Endodermal cell (in vitro differentiated cells): ENCODE measurements at places on chromosomes 16 and 17. TPM values are rescaled to one million over a fixed set of nuclear protein-coding genes. Genes with fewer than 3 reads are reported as not detected.
A peak's percentile ranks its signal among the peaks of the same experiment; 100 is the strongest.

GRCh38 chr16:56777001-56777400, 47.1 kb downstream of the NUP93 start:
- H3K36me3 ChIP-seq = no peaks in the 10 kb centered on the region
- no peak for DNase-seq
- H3K27ac ChIP-seq = no peak overlapping the region
- no peaks in the 10 kb centered on the region for H3K27me3 ChIP-seq

DNA sequence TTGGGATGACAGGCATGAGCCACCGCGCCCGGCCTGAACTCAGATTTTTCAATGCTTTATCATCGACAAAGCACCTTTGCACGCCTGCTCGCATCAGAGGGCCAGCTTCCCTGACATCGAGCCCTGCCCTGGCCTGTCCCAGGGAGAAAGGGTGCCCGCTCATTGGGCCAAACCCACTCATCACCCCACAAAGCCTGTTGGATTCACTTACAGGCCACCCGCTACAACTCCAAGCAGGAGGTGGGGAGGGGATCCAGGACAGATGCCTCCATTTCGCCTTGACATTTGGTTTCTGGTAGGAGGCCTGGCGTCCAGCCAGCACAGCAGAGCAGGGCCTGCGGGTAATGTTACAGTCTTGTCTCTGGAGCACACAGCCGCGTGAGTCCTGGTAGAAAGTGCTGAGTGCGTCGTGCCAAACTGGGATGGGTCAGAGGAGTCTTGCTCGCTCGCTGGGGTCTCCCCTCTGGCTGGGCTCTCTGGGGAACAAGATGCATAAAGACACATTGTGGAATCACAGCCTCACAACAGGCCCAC, 19.8 kb downstream of the SMTNL2 start:
- no peak overlapping the region for H3K4me3 ChIP-seq
- no peaks in the 10 kb centered on the region for H3K27me3 ChIP-seq
- H3K4me1 ChIP-seq = peaks cover 11% of the 10 kb centered on the region
- H3K27ac ChIP-seq = no peak overlapping the region
- peak; percentile 53 for DNase-seq
- no peaks in the 10 kb centered on the region for H3K36me3 ChIP-seq

Gene PRDM7
- total RNA-seq = not detected in 2 replicates

- H3K27ac ChIP-seq = no peak overlapping the region
- no peak overlapping the region for H3K4me3 ChIP-seq
- H3K27me3 ChIP-seq = no peaks in the 10 kb centered on the region
- H3K4me1 ChIP-seq = no peaks in the 10 kb centered on the region
- peak; percentile 69 for DNase-seq
- H3K36me3 ChIP-seq = no peaks in the 10 kb centered on the region
These were observed 345.7 kb downstream of the HAPSTR1 start for GRCh38 chr16:9437115-9437514.

DNA sequence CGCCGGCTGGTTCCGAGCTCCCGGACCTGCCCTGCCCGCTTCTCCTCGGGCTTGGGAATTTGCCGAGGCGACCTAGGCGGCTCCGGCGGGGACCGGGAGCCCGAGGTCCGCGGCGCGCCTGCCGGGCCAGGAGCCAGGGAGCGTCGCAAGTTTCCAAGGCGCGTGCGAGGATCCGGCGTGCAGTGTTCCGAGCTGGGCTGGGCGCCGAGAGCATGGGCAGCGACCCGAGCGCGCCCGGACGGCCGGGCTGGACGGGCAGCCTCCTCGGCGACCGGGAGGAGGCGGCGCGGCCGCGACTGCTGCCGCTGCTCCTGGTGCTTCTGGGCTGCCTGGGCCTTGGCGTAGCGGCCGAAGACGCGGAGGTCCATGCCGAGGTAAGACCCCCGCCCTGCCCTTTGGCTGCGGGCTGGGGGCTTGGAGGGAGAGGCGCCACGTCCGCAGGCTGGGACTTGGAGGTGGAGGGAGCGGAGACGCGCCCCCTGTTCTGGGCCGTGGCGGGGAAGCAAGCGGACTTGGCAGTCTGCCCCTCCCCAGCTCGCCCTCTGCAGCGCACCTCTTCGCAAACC, 668 bp downstream of the MMP15 start:
- H3K4me3 ChIP-seq = peak overlapping the region; percentile 85
- H3K27ac ChIP-seq = no peak overlapping the region
- DNase-seq = peak; percentile 78
- peaks cover 25% of the 10 kb centered on the region for H3K4me1 ChIP-seq
- H3K27me3 ChIP-seq = no peaks in the 10 kb centered on the region

DNA sequence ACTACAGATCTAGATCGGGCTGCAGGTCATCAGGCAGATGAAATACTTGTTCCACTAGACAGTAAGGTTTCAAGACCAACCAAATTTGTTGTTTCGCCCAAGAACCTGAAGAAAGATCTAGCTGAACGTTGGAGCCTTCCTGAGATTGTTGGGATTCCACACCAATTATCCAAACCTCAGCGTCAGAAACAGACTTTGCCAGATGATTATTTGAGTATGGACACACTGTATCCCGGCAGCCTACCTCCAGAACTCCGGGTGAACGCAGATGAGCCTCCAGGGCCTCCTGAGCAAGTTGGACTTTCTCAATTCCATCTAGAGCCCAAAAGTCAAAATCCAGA, 14.4 kb downstream of the LRRC37B start:
- no peaks in the 10 kb centered on the region for H3K4me1 ChIP-seq
- H3K27me3 ChIP-seq = no peaks in the 10 kb centered on the region
- H3K36me3 ChIP-seq = peaks cover 24% of the 10 kb centered on the region
- DNase-seq = no peak
- no peak overlapping the region for H3K27ac ChIP-seq
- H3K4me3 ChIP-seq = no peak overlapping the region

DNA sequence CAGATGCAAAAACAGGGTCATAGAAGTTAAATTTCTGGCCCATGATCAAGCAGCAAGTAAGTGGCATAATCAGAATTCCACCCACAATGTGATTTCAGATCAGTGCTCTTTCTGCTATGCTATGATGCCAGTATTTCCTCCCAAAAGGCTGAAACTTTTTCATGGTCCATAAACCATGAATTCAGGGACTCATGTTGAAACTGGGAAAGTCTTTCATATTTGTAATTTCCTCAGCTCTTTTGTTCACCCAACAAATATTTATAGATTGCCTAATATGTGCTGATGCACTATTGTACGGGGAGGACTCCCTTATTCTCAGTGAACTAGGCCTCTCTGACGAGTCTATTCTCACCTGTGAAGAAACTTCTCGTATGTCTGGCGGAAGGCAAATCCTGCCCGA, 156.3 kb downstream of the MYO1D start:
- peaks cover 13% of the 10 kb centered on the region for H3K36me3 ChIP-seq
- no peak overlapping the region for H3K4me3 ChIP-seq
- H3K27ac ChIP-seq = no peak overlapping the region
- DNase-seq = no peak

GRCh38 chr17:57410169-57410568, 153.8 kb downstream of the MSI2 start:
- no peak overlapping the region for H3K27ac ChIP-seq
- no peaks in the 10 kb centered on the region for H3K27me3 ChIP-seq
- H3K4me3 ChIP-seq = no peak overlapping the region
- peak; percentile 63 for DNase-seq

GRCh38 chr17:79219208-79219935, 144.7 kb downstream of the ENGASE start:
- peaks cover 33% of the 10 kb centered on the region for H3K27me3 ChIP-seq
- no peak overlapping the region for H3K27ac ChIP-seq
- H3K36me3 ChIP-seq = no peaks in the 10 kb centered on the region
- DNase-seq = peak; percentile 71
- no peak overlapping the region for H3K4me3 ChIP-seq
- H3K4me1 ChIP-seq = no peaks in the 10 kb centered on the region

DNA sequence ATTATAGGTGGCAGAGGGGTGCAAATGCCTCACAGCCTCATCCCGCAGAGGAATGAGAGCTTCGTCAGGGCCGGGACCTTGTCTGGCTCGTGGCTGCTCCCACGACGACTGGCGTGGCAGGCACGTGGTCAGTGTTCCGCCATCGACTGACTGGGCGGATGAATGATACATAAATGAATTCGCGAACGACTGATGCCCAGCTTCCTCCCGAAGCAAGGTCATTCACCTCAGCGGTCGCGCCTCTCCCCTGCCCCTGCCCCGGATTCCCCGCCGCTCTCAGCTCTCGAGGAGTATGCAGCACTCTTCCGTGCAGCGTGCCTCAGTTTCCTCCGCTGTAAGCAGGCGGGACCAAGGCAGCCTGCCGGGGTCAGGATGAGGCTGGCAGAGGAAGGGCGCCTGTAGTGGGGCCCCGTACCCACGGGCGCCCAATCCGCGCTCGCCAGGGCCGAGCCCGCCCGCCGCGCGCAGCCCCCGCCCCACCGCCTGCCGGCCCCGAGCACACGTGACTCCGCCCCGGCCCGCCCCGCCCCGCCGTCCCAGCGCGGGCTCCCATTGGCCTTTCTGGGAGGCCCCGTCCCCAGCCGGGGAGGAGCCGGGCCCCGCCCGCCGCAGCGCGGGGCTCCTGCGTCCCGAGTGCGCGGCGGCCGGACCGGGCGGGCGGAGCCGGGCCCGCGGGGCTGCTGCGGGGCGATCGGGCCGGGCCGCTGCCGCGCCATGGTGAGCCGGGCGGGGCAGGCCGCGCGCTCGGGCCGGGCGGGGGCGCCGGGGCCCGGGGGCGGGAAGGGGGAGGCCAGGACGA, at the start of gene SNN:
Gene SNN (plus strand): TSS at position 632 of the 799 bp plus-strand sequence. CDS start 7,605 bp downstream, outside the sequence.
- no peaks in the 10 kb centered on the region for H3K27me3 ChIP-seq
- peak; percentile 93 for DNase-seq
- H3K27ac ChIP-seq = peak within 1 kb of the TSS; percentile 89
- peak within 1 kb of the TSS; percentile 83 for H3K4me3 ChIP-seq

Gene KRT20
- total RNA-seq = not detected in 3 replicates

DNA sequence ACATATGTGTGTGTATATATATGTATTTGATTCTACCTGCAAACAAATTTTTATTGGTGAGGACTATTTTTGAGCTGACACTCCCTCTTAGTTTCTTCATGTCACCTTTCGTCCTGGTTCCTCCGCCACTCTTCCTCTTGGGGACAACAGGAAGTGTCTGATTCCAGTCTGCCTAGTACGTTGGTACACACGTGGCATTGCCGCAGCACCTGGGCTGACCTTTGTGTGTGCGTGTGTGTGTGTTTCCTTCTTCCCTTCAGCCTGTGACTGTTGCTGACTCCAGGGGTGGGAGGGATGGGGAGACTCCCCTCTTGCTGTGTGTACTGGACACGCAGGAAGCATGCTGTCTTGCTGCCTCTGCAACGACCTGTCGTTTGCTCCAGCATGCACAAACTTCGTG, 29.4 kb upstream of the CACNG5 start:
- no peak overlapping the region for H3K27ac ChIP-seq
- H3K4me1 ChIP-seq = no peaks in the 10 kb centered on the region
- DNase-seq = no peak
- H3K27me3 ChIP-seq = no peaks in the 10 kb centered on the region
- no peak overlapping the region for H3K4me3 ChIP-seq

DNA sequence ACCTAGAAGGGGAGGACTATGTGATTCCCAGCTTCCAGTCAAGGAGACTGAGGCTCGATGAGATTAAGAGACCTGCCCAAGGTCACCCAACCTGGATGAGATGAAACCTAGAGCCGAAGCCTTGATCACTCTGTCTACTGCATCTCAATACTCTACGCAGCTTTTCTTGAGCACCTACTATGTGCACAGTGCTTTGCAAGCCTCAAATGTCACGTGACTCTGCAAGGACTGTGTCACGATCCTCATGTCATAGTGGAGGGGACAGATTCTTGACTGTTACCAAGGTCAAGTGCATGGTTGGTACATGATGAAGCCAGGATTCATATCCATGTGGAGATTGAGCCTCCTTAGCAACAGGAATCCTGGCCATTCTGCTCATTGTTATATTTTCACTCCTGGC, 14.7 kb downstream of the BCO1 start:
- no peaks in the 10 kb centered on the region for H3K4me1 ChIP-seq
- no peak for DNase-seq
- H3K36me3 ChIP-seq = no peaks in the 10 kb centered on the region

- H3K27me3 ChIP-seq = peaks cover 81% of the 10 kb centered on the region
- H3K27ac ChIP-seq = no peak overlapping the region
- no peak for DNase-seq
- H3K36me3 ChIP-seq = no peaks in the 10 kb centered on the region
- peaks cover 4% of the 10 kb centered on the region for H3K4me1 ChIP-seq
These were observed 443.0 kb upstream of the CCL2 start for GRCh38 chr17:33811984-33812577.

DNA sequence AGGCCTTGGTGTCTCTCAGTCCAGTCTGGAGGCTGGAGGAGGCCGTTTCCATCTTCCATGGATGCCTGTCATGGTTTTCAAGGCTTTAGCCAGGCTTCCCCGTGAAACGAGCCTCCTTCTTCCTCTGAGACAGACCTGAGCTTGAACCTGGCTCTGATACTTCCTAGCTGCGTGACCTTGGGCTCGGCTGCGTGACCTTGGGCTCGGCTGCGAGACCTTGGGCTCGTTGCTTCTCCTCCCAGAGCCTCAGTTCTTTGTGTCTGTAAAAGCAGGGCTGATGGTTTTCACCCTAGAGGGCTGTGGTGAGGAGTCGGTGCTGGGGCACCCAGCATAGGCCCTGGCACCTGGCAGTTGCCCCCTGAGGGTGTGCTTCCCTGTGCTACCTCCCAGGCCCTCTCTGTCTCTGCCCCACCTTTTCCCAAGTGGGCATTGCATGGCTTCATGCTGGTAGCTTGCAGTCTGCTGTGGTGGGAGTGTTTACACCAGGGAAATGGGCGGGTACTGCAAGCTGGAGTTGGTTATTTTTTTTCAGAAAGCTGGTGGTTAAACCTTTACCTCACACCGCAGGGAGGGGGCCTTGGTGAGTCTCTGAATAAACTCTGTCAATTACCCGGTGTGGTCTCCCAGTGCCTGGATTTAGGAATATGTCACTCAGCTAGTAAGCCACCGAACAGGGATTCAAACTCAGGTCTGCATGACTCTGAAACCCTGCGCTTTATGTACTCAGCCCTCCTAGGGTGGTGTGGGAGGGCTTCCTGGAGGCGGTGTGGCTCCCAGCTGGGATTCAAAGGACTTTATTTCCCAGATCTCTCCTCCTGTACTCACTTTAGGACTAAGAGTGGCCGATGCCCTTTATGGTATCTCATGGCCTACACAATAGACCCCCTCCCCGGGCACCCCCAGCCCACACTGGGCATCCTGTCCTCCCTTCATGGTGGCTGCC, 129.0 kb upstream of the CIBAR2 start:
- peaks cover 2% of the 10 kb centered on the region for H3K4me1 ChIP-seq
- no peak overlapping the region for H3K4me3 ChIP-seq
- DNase-seq = peak; percentile 63

Gene PHB1
- total RNA-seq = 263 and 265 TPM in 2 replicates

DNA sequence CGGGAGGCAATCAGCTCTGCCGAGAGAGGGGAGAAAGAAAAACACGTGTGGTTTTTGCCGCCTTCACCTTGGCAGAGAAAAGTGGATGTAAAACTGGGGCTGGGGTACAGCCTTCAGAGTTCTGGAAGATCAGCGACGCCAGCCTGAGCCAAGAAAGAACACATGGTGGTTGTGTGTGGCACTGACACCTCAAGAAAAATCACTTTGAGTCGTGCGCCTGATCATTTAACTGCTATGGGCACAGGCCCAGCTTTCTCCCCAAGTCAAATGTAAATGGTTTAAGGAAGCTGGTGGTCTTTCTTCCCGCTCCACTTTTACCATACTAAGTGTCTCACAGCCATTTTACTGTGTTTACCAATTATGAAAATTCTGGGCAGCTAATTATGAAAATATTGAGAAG, 461.8 kb upstream of the SOX9 start:
- no peaks in the 10 kb centered on the region for H3K36me3 ChIP-seq
- no peaks in the 10 kb centered on the region for H3K27me3 ChIP-seq
- no peak overlapping the region for H3K27ac ChIP-seq
- no peak for DNase-seq

Gene KRTAP4-2
- not detected in 2 replicates for total RNA-seq
